ENCODE measurements at places on chromosomes 1 and 21.
A peak's percentile ranks its signal among the peaks of the same experiment; 100 is the strongest.

GRCh38 chr1:74464037-74464436, 48.4 kb downstream of the LRRC53 start:
- DNase-seq, result no peak

DNA sequence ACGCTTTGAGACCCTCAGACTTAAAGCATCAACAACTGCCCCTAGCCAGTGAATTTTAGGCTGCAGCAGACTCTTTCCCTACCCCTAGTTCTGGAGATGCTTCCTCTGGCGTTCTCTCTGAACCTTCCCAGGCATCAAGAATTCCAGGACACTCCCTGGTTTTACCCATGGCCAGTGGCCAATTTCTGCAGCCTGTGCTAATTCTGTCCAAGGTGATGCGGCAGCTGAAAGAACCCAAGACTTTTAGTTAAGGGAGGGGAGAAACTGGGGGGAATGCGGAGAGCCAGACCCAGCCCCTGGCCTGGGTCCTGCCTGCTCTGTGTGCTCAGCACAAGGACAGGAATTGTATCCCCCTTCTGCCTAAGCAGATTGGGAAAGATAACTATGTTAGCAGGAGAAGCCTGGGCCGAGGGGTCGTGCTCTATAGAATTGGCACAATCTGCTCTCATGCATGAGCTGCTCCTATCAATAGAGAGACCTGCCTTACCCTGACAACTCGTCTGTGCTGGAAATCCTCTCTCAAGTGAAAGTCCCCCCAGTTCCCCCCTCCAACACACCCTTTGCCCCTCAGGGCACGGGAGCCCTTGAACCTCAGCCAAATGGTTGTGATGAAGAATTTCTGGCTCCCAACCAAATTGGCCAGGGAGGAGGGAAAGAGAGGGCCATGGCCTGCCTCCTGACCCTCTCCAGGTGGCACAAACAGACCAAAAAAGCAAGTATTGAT, 5.4 kb upstream of the GJA8 start:
- DNase-seq, result no peak

DNA sequence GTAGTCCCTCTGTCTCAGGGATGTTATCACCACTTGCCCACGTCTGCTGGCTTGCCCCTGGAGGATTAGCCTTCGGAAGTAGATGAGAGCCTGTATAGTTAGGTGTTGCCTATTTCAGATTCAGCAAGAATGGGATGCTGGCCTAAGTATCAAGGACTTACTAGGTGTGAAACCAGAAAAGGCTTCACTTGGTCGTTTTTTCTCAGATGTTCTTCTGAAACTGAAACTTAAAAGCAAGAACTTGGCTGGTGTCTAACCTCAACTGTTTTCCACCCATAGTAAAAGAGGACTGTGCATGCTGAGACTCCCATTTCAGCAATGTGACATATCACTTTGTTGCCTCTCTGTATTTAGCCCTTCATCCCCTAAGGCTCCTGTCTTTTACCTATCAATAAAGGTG, 67.0 kb upstream of the LRRC53 start:
- DNase-seq, result no peak

- DNase-seq, result no peak
Measured at GRCh38 chr1:29648798-29649188, 412.5 kb downstream of the PTPRU start.

- no peak for DNase-seq
Measured at GRCh38 chr1:89739844-89740216, 81.0 kb upstream of the LRRC8D start.

GRCh38 chr1:116902723-116903383, 6.9 kb upstream of the PTGFRN start:
- DNase-seq, result no peak

DNA sequence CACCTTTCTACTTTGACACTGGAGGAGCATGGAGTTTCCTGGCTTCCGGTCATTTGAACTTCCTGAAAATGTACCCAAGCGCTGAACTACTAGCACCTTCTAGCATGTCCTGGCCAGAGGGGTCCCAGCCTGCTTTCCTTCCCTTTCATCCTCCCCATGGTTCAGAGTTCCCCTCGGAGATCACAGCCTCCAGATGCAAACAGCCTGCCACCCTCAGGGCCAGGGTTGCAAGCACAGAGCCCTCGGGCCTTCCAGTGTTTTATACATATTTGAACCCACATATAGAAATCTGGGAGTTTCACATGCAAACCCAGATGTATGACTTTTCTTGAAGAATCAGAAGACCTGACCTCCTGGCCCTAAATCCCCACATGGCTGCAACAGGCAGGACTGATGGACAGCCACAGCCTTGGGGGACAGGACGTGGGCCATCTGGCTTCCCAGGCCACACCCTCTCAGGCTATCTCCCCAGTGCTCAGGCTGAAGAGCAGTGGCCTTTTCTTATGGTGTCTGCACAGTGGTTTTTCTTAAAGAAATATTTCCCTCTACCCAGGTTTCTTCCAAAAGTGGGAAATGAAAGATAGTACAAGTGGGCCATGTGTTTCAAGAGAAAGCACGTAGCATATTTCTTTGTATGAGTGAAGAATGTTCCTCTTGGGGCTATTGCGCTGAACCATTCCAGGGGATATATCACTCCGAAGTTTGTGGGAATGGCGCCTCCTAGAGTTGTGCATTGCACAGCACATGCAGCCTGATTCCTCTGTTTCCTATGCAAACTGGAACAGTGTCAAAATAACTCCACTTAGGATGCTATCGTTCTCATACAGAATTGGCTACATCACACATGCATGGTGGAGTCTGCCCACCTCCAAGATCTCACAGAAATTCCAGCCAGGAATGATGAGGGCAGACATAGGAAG, 232.0 kb upstream of the VAMP3 start:
- no peak for DNase-seq

GRCh38 chr1:207288315-207288714, 33.2 kb upstream of the CD55 start:
- no peak for DNase-seq

DNA sequence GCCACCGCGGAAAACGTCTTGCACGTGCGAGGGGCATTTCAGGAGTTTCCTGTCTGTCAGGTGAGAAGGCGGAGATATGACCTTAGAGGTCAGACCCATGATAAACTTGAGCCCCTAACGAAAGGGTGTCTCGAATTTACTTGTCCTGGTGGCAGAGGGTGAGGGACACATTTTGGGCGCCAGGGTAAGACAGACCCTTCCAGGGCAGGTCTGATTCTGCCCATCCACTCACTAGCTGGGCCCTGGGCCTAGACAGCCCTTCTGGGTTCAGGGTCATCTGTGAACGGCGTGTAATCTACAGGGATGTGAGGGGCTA, 395 bp upstream of the CSRP1 start:
- DNase-seq, result no peak

- no peak for DNase-seq
Measured at GRCh38 chr1:58780411-58780810, 3.4 kb downstream of the JUN start.

DNA sequence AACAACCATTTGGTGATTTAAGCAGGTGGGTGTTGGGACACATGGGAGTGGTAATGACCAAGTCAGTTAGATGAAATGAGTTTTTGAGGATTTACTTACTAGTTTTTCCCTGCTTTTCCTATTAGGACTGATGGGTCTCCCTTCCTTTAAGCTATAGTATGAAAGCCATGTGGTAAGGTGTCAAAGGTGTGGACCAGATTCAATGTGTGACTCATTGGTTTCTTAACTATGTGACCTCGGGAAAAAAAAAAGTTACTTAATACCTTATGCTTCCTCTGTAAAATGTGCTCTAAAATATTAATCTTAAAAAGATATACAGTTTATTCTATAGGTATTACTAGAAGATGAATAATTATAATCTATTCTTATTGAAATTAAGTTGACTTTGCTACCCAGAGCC, 93.7 kb downstream of the DUSP10 start:
- no peak for DNase-seq

DNA sequence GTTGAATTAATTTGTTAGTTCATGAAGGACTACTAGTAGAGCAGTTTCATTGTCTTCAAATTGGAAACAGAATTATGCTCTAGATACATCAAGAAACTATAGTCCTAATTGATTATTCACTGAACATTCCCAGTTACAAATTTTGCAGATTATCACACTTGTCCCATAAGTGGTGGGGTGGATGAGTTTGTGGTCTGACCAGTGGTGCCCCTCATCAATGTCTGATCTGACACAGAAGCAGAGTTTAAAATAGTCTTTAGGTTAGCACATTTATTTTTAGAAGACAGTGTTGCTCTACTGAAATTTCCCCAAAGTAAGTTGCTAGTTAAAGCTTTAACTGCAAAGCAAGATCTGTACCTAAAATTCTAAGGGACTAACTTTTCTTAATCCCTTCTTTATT, 42.9 kb downstream of the INKA2 start:
- no peak for DNase-seq

- peak; percentile 10 for DNase-seq
Measured at GRCh38 chr1:174998569-174999215, 1.1 kb upstream of the CACYBP start.

- DNase-seq, result no peak
Measured at GRCh38 chr1:9201401-9202239, 33.0 kb upstream of the H6PD start.

- DNase-seq, result no peak
Measured at GRCh38 chr1:4564051-4564450, 90.4 kb upstream of the AJAP1 start.

DNA sequence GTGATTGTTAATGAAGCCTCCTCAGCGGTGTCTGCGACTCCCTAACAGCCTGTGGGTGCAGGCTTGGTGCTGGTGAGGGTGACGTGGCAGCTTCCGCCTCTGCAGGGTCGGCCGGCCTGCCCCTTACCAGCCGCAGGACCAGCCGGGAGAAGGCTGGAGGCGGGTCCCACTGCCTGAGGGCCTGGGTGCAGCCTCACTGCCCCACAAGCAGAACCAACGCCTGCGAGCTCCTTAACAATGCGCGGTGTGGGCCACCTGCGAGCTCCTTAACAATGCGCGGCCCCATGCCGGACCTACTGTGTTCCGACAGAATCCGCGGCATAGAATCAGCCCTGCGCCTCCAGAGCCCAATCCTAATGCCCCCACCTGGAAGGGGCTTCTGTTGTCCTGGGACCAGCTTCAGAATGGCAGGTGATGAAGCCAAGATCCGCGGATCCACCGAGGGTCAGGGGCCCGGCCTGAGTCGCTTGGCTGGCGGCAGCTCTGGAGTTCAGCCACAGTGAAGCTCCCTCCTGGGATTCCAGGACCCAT, 54.4 kb upstream of the AJAP1 start:
- no peak for DNase-seq

- DNase-seq, result no peak
Measured at GRCh38 chr1:71831646-71832045, 450.7 kb downstream of the NEGR1 start.

DNA sequence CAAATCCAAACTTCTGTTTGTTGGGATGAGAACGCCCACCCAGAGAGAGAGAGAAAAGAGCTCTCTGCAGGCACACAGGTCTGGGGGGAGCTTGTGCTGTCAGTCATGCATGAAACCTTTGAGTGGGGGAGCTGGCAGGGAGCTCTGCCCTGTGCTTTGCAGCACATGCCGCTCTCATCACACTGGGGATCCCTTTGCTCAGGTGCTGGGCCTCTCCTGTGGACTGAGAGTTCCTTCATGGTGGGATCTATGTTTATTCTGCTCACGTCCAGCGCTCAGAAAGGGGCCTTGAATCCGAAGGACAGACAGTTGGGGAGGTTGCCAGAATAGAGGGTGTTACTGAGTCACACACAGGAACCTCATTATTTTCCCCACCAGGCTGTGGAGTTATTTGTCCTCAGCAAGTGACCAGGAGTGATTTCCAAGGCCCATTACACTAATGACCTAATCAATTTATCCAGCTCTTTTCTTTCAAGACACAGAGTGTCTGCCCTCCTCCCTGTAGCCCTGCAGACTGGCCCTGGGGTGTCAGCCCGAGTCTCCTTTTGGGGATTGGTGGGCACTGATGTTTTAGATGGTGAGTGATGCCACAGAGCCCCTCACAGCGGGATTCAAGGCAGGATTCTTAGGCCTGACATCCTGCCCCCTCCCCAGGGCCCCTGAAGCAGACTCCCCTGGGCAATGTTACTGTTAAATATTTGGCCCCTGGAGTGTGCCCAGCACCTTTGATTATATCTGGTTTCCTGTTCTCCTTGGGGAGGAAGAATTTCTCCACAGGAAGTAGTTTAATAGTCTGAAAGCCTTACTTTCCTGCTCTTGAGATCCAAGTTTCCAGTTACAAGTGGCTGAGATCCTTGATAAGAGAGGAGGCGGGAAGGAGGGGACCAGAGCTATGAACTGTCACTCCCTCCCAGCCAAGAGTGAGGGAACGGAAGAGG, 22.3 kb downstream of the MYBPH start:
- no peak for DNase-seq

DNA sequence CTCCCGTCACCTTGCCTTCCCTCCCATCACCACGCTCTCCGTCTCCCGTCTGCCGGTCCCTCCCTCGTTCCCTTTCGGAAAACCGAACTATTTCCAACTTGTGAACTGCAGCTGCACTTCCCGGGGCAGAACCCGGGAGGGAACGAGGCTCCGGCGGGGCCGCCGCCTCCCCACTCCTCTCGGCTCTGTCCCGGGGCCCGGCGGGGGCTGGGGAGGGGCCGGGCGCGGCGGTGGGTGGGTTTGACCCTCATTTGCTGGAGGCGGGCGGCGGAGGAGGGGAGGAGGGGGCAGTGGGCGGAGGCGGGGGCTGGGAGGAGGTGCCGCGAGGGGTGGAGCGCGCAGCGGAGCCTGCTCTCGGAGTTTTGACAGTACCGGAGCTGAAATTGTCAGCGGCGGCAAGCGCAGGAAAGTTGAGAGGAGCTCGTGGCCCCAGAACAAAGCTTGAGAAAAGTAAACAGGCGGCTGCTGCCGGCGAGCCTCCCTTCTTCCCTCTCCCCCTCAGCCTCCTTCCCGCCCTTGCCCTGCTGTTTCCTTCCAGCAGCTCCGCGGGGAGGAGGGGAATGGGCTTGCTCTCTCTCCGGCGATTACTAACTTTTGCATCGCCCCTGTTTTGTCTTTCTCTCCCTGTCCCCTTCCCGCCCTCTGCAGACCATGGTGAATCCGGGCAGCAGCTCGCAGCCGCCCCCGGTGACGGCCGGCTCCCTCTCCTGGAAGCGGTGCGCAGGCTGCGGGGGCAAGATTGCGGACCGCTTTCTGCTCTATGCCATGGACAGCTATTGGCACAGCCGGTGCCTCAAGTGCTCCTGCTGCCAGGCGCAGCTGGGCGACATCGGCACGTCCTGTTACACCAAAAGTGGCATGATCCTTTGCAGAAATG, 2.9 kb downstream of the LMO4 start:
- DNase-seq, result peak; percentile 55

DNA sequence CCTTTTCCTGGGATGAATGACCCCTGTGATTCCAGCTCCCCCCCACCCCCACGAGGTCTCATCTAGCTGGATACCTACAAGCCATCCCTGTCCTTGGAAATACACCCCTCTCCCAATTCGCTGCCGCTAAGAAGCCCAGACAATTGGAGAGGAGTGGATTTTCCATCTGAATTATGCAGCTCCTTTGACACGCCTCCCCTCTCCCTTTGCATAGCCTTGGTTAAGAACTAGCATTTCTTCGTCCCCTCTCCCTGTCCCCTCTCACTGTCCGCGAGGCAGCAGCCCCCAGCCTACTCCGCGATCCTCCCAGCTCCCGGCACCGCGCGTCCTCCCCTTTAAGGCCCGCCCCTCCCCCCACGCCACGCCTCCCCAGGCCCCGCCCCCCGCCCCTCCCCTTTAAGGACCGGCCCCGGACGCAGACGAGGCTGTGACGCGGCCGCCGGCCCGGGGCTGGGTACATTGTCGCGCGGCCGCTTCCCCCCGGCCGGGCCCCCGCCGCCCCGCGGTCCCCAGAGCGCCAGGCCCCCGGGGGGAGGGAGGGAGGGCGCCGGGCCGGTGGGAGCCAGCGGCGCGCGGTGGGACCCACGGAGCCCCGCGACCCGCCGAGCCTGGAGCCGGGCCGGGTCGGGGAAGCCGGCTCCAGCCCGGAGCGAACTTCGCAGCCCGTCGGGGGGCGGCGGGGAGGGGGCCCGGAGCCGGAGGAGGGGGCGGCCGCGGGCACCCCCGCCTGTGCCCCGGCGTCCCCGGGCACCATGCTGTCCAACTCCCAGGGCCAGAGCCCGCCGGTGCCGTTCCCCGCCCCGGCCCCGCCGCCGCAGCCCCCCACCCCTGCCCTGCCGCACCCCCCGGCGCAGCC, at the start of gene MAPKAPK2:
Gene MAPKAPK2, plus strand, starts transcription at position 428 of the 856 bp plus-strand sequence. Its CDS starts 325 bp downstream, at position 753.
- peak; percentile 55 for DNase-seq

Measured in stimulated activated CD8-positive, alpha-beta memory T cell treated with anti-CD3 and anti-CD28 coated beads, Interleukin-15, amount 100 ng/mL, for 1 hour (primary cell).